SJSA1 (cell line): ENCODE measurements at places on chromosomes 2 and 18. TPM values are rescaled to one million over a fixed set of nuclear protein-coding genes. Genes with fewer than 3 reads are reported as not detected.
A peak's percentile ranks its signal among the peaks of the same experiment; 100 is the strongest.

DNA sequence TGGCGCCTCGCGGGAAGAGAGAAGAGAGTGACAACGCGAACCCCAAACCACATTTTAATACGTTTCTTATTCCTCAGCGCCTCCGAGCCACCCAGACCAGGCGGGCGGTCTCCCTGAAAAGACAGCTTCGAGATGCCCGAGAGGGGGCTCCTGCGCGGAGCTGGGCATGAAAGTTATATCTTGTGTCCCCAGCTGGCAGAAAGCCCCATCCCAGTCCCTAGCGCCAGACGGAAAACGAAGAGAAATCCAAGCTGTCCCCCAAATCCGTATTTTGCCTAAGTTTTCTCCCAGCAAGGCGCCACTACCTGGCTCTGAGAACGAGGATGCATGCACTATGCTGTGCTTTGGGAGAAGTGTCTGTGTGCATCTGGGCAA, 797 bp downstream of the NXPH2 start:
- peak overlapping the region; percentile 37; the same call in 1 of the 2 replicates for H3K4me3 ChIP-seq
- peaks cover 25% of the 10 kb centered on the region for H3K27me3 ChIP-seq
- peaks cover 18% of the 10 kb centered on the region for H3K4me1 ChIP-seq
- H3K36me3 ChIP-seq: no peaks in the 10 kb centered on the region

DNA sequence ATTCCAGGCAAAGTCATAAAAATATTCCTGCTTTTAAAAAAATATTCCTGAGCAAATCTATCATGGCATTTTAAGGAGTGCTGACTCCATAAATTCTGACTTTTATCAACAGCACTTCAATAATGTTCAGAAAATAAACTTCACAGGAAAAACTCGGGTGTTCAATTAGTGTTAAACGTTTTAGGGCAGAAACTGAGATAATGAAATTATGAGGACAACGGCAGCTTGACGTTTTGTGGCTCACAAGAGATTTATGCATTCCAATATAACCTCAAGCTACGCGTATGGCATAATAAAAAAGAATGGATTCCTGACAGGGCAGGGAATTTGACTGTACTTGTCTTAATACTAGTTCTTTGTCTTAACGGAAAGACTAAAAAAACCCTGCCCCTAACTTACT, 133.2 kb downstream of the ICOS start:
- H3K4me1 ChIP-seq: no peaks in the 10 kb centered on the region
- H3K27ac ChIP-seq: no peak overlapping the region
- no peak overlapping the region for H3K4me3 ChIP-seq
- no peaks in the 10 kb centered on the region for H3K36me3 ChIP-seq
- H3K27me3 ChIP-seq: peaks cover 4% of the 10 kb centered on the region; the same call in 1 of the 2 replicates

- H3K4me1 ChIP-seq: peaks cover 7% of the 10 kb centered on the region; the same call in 1 of the 2 replicates
- no peak overlapping the region for H3K27ac ChIP-seq
- H3K36me3 ChIP-seq: peaks cover 47% of the 10 kb centered on the region
- DNase-seq: peak; percentile 71
- no peak overlapping the region for H3K4me3 ChIP-seq
- 0 out of 2 replicates have a peak, but pooled peaks cover 4% of the 10 kb centered on the region for H3K27me3 ChIP-seq
Observed at GRCh38 chr2:240021488-240022104, 3.5 kb downstream of the NDUFA10 start.

The REG1B gene
- total RNA-seq: not detected in 2 replicates

The MATN3 gene
- 2.9 and 4.3 TPM in 2 replicates for total RNA-seq

GRCh38 chr2:168850846-168851245, 39.4 kb downstream of the SPC25 start:
- no peak overlapping the region for H3K27ac ChIP-seq
- no peak overlapping the region for H3K4me3 ChIP-seq
- H3K36me3 ChIP-seq: peaks cover 6% of the 10 kb centered on the region
- H3K27me3 ChIP-seq: no peaks in the 10 kb centered on the region
- DNase-seq: no peak
